ENCODE measurements at places on chromosomes 4 and X.

DNA sequence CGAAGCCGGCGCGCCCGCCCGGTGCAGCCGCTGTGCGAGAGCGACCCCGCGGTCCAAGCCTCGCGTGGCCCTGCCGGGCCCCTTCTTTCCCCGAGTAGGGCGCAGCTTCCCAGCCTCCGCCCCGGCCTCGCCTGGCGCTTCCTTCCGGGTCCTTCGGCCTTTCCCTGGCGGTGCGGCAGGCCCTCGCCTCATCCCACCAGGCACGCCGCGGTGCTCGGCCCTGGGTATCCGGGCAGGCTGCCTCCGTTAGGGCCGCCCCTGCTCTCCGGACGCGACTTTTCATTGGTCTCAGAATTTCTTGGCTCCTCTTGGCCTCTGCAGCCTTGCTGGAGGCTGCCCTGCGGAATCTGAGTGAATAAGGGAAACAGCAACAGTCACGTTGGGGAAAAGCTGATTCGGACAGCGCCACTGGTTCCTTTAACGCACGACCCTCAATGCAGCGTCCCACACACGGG lies 429 bp downstream of the UVSSA start:
- peak; percentile 41 for DNase-seq

GRCh38 chrX:70423936-70424675 lies 992 bp downstream of the GDPD2 start:
- DNase-seq, result no peak

- no peak for DNase-seq
These were observed 5.7 kb upstream of the CXXC4 start for GRCh38 chr4:104500442-104500841.

DNA sequence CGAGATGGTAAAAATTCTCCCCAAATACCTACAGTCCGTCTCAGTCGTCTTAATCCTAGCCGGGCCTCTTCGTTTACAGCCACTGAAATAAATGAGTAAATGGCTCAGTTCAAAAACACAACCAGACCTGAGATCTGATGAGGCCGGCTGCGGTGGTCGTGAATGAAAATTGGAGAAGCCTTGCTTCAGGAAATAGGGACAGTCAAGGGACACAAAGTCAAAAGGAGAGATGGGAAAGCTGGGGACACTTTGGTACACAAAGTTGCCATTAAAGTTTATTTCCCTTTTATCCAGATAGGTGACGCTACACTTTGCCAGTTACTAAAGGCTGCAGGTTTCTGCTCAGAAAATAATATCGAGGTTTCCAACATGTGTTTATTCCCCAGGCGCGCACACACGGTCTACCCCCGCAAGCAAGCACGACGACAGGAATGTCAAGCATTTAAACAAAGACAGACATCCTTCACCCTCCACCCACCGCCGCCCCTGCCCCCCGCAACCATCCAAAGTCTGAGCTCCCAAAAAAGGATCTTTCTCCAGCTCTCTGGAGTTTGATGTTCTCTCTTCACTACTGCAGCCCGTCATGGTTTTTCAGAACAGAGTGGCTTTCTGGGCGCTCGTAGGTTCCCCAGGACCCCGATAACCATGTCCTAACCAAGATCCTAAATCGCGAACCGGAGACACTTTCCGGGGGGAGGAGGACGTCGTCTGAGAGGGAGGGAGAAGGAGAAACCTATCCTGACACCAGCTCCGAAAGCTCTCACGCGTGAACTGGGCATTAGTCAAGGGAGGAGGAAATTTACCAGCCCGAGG lies 1.3 kb upstream of the PCDH7 start:
- no peak for DNase-seq

GRCh38 chrX:41332005-41332404 lies 2.0 kb upstream of the DDX3X start:
- DNase-seq, result no peak

- no peak for DNase-seq
These were observed 157.9 kb downstream of the DHRSX start for GRCh38 chrX:2342874-2343273.

- no peak for DNase-seq
These were observed 613.6 kb downstream of the DMD start for GRCh38 chrX:32597777-32598176.

- no peak for DNase-seq
These were observed 66.8 kb upstream of the ATXN3L start for GRCh38 chrX:13386636-13387035.

- no peak for DNase-seq
These were observed 23.8 kb downstream of the PPP1R2C start for GRCh38 chrX:42754115-42754514.

- no peak for DNase-seq
These were observed 452.7 kb downstream of the NLGN4X start for GRCh38 chrX:5775846-5776430.

- no peak for DNase-seq
These were observed 357.3 kb upstream of the RASGEF1B start for GRCh38 chr4:81828991-81829390.

- no peak for DNase-seq
These were observed 110.4 kb downstream of the UBE2K start for GRCh38 chr4:39808231-39808749.

- no peak for DNase-seq
These were observed 50.8 kb downstream of the GRIA2 start for GRCh38 chr4:157271166-157271869.

DNA sequence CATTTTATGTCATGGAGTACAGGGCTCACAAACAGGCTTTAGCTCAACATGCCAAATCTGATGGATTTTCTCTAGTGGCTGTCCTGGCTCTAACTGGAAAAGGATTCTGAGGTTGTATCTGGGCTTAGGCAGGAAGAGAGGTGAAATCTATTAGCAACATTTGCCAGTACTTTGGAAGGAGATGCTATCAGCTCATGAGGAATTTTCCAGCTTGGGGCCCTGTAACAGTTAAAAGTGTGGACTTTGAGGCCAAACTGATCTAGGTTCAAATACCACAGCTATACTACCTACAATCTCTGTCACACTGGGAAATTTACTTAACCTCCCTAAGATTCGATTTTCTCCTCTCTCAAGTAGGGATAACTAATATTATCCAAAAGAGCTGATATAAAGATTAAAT lies 119.0 kb upstream of the HCCS start:
- DNase-seq, result no peak

DNA sequence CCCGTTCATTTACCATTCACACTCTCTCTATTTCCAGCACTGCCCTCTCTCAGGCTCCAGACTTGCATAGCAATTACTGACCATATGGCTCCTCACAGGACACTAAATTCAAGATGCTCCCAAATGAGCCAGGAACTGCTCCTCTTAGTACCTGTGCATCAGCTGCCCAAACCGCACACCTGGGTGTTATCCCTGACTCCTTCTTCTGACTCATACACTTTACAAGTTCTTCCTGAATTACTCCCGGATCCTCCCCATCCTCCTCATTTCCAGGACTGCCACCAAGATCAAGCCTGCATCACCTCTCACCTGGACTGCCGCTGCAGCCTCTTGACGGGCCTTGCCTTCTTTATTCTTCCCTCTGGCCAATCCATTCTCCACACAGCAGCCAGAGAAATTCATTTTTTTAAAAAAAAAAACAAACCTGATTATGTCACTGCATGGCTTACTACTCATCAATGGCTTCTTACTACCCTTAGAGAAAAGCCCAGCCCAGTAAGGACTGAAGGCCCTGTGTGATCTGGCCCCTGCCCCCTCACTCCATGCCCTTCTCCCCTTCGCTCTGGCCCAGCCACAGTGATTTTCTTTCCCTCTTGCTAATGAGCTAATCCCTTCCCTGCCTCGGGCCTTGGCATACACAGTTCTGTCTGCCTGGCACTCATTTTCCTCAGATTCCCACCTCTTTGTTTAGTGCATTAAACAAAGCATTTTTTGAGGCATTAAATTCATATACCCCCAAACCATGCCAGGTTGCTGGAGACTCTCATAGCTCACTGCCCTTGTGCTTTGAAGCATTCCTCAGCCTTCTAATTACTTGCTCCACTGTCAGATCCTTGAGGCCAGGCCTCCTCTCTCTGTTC lies 92.0 kb downstream of the PDGFRA start:
- DNase-seq, result no peak

DNA sequence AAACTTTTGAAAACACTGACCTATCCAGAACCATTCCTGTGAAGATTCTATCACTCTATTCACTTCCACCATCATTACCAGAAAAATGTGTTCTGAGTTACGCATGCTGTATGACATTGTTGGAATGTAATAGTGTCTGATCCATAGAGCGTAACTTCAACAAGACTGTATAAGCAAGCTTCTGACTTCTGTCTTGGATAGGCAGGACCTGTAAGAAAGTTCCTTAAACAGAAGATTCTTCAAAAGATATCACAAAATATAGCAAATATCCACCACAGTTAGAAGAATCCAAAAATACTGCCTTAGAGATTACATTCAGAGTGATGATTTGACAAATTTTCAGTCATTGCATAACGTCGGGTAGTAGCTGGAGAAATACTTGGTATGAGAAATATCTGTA lies 14.0 kb upstream of the SPOCK3 start:
- no peak for DNase-seq

GRCh38 chr4:172850838-172851237 lies 317.8 kb upstream of the GALNT7 start:
- DNase-seq, result no peak

DNA sequence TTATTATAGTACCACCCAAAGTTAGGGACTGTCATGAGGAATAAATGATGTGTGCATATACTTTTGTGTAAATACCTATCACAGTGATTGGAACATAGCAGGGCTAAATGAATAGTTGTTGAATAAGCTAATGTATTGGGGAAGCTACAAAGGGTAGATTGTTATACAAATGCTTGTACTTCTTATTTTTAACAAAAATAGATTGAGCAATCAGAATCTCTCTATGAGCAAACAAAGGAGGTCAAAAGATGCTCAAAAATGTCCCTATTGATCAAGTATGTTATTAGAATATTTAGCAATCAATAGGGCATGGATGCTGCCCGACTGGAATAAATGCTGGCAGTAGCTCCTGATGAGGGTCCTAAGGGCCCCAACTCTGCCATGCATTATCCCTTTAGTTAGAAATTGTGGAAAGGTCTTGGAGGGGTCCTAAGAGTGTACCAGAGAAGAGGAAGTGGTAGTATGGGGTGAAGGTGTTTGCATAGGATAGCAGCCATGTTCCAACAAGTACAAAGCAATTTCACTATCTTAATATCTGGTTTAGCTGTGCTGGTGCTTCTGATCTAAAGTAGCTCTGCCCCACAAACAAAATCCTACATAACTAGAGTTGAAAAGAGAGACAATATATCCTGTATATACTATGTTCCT lies 33.1 kb upstream of the TAPT1 start:
- DNase-seq, result no peak

DNA sequence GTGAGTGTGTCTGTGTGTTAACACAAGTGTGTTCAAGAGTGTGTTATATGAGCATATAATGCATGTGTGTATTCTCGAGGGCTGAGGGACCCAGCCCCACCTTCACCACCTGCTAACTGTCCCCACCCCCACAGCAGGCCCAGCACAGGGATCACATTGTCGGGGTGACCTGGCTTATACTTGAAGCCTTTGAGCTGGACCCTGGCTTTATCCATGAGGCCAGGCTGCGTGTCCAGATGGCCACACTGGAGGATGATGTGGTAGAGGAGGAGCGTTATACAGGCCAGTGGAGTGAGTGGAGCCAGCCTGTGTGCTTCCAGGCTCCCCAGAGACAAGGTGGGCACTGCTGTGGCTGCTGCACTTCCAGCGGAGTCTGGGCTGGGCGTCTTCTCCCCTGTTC lies 7.6 kb downstream of the IL9R start:
- DNase-seq, result no peak

- DNase-seq, result no peak
These were observed 63.7 kb downstream of the COL25A1 start for GRCh38 chr4:109238746-109239145.

GRCh38 chr4:52726826-52727580 lies 24.2 kb downstream of the ERVMER34-1 start:
- DNase-seq, result no peak

DNA sequence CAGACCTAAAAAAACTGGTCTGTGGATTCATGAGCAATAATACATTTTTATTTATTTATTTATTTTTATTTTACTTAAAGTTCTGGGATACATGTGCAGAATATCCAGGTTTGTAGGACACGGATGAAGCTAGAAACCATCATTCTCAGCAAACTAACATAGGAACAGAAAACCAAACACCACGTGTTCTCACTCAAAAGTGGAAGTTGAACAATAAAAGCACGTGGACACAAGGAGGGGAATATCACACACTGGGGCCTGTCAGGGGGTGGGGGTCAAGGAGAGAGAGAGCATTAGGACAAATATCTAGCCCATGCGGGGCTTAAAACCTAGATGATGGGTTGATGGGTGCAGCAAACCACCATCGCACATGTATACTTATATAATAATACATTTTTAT lies 705.9 kb downstream of the RAB28 start:
- DNase-seq, result no peak

DNA sequence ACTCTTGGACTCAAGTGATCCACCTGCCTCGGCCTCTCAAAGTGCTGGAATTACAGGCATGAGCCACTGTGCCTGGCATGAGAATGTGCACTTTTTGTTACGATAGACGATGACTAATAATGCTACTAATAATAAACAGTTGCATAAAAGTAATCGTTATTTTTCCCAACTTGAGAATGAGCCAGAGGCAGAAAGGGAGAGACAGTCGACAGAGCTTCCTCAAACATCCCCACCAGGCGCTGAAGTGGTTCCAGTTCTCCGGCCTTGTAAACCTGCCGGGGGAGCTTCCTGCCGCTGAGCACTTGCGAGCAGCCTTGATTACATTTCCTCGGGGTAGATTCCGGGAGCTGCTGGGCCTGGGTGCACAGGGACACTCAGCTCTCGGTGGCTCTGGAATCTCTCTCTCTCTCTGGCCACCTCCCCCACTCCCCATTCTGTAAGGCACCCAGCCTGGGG lies 8.9 kb upstream of the HTRA3 start:
- no peak for DNase-seq

- no peak for DNase-seq
These were observed 504.1 kb downstream of the PCDH11X start for GRCh38 chrX:92283308-92283707.

- DNase-seq, result no peak
These were observed 17.5 kb upstream of the MSANTD1 start for GRCh38 chr4:3231471-3231870.

GRCh38 chr4:156593464-156593863 lies 378.1 kb downstream of the PDGFC start:
- no peak for DNase-seq

DNA sequence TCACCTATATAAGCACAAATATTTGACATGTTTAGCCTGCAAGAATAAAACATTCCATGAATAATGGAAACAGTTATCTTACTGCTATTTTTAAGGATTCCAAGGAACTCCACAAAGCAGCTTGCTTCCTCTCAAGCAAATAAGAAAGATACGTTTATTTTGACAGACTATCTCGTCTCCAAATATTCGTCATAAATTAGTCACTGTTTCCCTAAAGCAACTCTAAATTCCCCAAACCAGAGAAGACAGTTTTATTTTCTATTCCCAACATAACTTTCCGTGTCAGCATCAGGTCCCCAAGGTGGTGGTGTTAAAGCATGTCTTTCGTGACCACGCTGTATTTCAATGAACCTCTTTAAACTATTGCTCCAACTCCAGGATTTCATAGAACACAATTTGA lies 24.3 kb upstream of the DKK2 start:
- DNase-seq, result no peak

- DNase-seq, result no peak
These were observed 40.6 kb downstream of the ARHGAP10 start for GRCh38 chr4:147772459-147772969.
